ENCODE measurements at places on chromosomes 7 and 10.
A peak's percentile ranks its signal among the peaks of the same experiment; 100 is the strongest.

- no peak for DNase-seq
These were observed 37.0 kb downstream of the FAM171A1 start for GRCh38 chr10:15333909-15334649.

DNA sequence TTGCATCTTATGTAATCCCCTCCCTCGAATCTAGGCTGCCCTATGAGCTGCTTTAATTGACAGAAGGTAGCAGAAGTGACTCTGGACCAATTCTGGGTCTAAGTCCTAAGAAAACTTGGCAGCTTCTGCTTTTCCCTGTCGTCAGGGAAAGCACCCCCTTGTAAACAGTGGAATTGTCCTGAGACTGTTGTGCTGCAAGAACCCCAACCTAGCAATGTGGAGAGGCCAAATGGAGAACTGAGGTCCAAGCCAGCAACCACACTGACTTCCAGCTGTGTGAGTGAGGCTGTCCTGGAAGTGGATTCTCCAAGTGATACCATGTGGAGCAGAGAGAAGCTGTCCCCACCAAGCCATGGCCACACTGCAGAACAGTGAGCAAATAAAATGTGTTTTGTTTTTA is 75.5 kb downstream of the ARHGAP22 start:
- DNase-seq, result no peak

DNA sequence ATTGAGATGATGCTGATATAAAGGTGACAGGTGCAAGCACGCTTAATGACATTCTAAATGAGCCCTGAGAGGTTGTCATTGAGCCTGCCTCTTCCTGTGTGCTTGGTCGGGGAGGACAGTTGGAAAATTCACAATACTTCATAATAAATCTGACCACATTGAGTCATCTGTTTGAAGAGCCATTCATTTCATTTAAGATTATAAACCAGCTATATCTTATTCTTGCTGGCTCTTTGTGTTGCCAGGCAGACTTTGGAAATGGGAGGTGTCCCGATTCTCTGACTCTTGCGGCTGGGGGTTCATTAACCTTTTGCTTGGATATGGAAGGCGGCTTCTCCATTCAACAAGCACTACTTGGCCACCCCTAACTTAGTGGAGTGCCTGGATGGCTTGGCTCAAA is 198.2 kb downstream of the FANK1 start:
- no peak for DNase-seq

DNA sequence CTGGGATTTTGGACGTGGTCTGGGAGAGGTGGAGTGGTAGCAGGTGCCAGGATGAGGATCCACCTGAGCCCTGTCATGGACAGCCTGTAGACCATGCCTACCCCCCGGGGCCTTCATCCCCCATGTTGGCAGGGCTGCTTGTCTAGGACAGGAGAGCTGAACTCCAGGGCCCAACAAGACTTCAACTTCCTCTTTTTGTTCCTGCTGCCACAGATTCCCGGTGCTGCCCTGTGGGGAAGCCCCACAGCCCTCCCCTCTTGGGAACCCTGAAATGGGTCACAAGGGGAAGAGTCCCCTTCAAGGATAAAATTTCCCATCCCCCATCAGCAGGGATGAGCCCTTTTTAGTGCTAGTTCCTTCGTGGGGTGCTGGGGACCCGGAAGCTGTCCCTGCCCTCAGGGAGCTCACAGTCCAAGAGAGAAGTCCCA is 1.3 kb upstream of the CUEDC2 start:
- no peak for DNase-seq

DNA sequence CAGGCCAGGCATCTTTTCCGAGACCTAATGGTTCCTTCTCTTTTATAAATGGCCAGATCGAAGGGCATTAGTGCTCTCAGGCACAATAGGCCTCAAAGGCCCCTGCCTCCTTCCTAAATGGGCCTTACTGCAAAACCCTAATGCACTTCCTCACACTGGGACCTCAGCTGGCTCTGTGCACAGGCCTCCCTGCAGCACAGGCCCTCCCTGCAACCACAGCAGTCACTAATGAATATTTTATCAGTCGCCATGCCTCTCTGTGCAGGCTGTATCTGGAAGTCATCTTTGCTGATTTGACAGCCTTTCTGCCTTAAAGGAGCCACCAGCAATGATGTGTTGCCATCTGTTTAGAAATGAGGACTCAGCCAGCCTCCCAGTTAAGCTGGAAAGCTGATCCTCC is 54.9 kb upstream of the SDK1 start:
- DNase-seq, result no peak

- DNase-seq, result no peak
These were observed 459.9 kb downstream of the PLXNA4 start for GRCh38 chr7:132116369-132116768.

GRCh38 chr10:127343821-127344220 is 147.4 kb upstream of the INSYN2A start:
- DNase-seq, result no peak

GRCh38 chr10:57015187-57015586 is 654.1 kb upstream of the ZWINT start:
- no peak for DNase-seq

GRCh38 chr7:117230276-117231046 is 92.4 kb downstream of the WNT2 start:
- no peak for DNase-seq

- DNase-seq, result no peak
These were observed 5.0 kb downstream of the TRUB1 start for GRCh38 chr10:114943000-114943399.

DNA sequence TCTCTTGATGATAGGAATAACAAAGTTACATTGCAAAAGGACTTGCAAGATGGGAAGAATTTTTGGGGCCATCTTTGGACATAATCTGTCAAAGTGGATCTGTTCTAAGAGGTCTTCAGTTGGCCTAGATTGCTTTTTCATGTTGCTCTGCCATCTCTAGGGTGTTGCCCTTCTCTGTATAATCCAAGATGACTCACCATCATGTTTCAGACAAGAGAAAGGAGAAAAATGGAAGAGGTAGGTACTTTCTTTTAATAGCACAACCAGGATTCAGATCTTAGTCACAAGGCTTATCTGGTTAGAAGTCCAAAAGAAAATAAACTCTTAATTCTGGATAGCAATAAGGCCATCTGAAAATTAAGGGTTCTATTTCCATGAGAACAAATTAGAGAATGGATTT is 38.7 kb upstream of the FOXP2 start:
- DNase-seq, result no peak

- peak; percentile 14 for DNase-seq
These were observed 17.6 kb upstream of the IMPDH1 start for GRCh38 chr7:128427289-128427891.

DNA sequence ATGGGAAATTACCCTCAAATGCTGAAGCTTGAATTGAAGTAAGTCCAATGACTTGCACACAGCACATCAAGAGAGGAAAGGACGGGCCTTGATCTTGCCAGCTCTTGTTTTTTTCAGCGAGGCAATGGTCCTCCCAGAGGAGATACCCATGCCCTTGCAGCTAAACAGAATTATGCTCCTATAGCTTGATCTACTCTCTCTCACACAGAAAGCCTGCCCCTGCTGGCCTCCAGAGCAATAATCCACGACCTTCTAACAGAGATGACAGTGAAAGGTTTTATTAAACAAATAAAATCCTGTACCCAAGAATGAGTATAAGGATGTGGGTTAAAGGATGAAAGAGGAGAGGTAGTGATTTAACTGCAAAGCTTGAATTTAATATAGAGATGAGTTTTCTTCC is 268.0 kb downstream of the ADRA2A start:
- DNase-seq, result no peak

DNA sequence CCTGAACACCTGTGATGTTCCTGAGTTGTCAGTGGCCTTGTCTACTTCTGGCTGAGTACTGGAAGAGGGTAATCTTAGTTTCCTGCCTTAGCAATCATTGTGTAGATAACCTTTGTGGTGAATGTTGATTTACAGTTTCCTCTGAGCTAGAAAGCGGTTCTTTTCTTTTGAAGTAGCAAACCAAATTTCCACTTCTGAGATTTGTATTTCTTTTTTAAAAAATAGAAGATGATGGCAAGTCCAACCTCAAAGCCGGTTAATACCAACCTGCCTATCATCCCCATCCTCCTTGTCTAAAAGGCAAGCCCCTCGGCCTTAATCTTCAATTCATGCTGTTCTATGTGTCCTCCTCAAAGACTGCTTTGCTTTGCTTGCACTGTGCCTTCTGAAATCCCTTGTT is 12.5 kb upstream of the PALS2 start:
- no peak for DNase-seq

DNA sequence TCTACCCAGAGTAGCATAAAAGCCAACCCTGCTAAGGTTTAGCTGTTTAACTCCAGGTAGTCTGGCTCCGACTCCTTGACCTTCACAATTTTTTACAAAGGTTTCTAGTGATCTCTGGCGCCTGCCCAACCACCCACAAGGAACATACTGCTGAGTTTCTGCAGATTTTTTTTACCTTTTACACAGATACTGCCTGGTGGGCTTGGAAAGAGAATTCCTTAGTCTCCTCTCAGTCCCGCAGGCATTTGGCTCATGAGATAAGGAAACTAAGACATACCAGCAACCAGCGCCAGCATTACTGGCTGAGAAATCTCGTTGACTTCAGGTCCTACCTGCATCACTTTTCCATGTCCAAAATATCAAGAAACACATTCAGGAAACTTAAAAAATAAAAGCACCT is 51.1 kb upstream of the LYZL1 start:
- no peak for DNase-seq

- peak; percentile 14 for DNase-seq
These were observed 43.2 kb downstream of the DPYSL4 start for GRCh38 chr10:132229834-132230556.

GRCh38 chr10:100655760-100656421 is 89.5 kb upstream of the PAX2 start:
- DNase-seq, result no peak

DNA sequence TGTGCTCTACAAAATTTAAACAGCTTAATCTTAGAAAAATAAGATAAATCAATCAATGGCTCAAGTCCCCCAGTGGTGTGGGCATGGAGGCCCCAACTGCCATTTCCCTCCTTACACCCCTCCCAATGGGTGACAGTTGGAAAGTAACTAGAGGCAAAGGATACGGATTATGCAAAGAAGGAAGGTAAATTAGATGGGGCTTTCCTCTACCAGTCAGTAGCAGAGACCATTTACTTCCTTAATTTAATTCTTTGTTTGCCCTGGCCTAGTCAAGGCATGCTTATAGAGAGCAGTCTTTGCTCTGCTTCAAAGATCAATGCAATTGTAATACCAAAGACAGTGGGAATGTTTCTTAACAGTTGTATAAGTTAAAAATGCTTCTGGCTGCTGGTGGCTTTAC is 63.3 kb upstream of the PAPSS2 start:
- DNase-seq, result no peak

DNA sequence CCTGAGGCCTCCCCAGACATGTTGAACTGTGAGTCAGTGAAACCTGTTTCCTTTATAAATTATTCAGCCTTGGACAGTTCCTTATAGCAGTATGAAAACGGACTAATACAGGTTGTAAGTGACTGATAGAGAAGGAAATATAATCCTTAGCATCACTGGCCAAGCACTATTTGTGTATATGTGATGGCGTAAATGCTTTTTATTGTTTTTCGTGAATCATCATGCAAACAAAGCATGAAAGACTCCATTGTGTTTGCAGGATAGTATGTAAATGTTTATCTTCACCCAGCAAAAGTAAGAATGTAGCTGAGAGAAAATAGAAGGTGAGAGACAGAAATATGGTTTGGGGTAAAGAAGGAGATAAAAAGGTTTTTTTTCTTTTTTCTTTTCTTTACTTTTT is 92.5 kb upstream of the LRGUK start:
- DNase-seq, result no peak

DNA sequence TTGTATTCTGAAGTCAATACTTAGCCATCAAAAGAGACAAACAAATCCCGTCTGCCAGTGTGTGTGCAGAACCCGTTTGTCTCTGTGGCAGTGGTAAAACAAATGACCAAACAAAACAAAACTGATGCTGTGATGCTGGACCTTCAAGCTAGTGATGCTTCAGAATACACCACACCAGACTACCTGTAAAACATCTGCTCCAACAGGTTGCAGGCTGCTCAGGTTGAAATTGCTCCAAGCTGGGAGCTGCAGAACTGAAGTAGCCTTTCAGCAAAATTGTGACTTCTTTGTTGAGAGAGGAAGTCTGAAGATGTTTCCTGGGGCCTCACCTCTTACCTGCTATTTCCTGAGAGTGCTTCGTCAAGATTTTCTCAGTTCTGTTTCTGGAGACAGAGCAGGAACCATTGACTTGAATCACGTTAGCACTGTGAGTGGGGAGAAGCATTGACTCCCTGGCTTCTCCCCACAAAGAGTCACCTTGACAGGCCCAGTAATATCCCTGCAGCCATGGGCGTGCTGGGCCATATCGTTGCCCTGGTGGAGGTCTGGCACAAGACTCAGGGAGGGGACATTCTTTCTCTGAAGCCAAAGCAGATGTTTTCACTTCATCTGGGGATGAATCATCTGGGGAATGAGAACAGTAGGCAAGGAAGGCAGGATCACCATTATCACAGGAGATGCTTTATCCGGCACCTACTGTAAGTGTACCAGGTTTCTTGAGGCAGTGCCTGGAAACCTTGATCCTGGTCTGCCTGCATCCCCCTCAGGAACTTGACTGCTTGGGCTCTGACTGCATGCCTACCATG is 80.2 kb downstream of the RBM20 start:
- DNase-seq, result no peak

GRCh38 chr7:53302496-53303246 is 267.2 kb downstream of the POM121L12 start:
- DNase-seq, result no peak

- no peak for DNase-seq
These were observed 253.3 kb downstream of the CCDC3 start for GRCh38 chr10:12748186-12748585.

DNA sequence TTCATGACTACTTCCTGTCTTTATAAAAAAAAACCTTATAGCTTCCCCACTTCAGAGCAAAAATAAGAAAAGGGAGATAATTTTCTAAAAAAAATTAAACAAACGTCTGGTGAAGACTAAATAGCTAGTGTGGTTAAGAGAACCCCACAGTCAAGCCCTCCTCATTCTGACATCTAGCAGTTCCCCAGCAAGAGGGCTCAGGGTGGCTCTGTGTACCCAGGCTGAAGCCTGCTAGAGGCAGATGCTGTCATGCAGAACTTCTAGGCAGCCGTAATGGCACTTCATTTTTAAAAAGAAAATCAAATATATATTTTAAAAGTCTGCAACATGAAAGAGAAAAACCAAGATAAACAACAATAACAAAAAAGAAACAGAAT is 223.1 kb upstream of the KLF14 start:
- no peak for DNase-seq

DNA sequence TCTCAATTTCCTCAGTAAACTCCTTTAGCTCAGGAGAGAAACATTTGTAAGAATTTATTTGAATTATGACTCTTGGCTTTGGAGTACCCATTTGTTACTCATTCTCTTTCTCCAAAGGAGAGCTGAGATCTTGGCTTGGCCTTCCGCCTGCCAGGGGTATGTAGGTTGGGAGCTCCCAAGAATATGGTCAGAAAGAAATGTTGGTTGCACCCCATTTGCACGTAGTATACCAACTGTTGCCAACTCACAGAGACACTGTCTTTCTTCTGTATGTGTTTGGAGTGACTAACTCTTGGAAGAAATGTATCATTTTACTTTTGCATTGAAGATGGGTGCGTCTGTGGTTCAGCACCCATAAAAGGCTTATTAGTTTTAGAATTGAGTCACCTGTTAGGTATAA is 708.5 kb upstream of the SORCS1 start:
- no peak for DNase-seq

- no peak for DNase-seq
These were observed 183.4 kb downstream of the PTPRN2 start for GRCh38 chr7:158404031-158404761.
